ENCODE measurements at places on chromosomes 1 and 21. TPM values are rescaled to one million over a fixed set of nuclear protein-coding genes. Genes with fewer than 3 reads are reported as not detected.

The HAPLN2 gene
- 0.13 TPM for polyA plus RNA-seq

The CYP4B1 gene
- not detected for polyA plus RNA-seq

The OR2L3 gene
- polyA plus RNA-seq, result 0.42 TPM

The KCNE2 gene
- polyA plus RNA-seq, result not detected

The PLA2G2F gene
- not detected for polyA plus RNA-seq
